Amygdala (tissue), 56 donors: ENCODE measurements at places on chromosomes 1 and 21.

DNA sequence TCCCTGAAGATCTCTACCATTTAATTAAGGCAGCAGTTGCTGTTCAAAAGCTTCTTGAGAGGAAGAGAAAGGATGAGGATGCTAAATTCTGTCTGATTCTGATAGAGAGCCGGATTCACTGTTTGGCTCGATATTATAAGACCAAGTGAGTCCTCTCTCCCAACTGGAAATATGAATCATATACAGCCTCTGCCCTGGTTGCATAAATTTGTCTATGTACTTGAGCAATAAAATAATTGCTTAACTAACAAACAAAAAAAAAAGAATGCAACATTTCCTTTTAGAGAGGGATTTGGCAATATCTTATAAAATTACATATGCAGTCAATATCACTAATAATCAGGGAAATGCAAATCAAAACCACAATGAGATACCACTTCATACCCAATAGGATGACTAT is 26.8 kb downstream of the ALDH9A1 start:
- no peak for DNase-seq

DNA sequence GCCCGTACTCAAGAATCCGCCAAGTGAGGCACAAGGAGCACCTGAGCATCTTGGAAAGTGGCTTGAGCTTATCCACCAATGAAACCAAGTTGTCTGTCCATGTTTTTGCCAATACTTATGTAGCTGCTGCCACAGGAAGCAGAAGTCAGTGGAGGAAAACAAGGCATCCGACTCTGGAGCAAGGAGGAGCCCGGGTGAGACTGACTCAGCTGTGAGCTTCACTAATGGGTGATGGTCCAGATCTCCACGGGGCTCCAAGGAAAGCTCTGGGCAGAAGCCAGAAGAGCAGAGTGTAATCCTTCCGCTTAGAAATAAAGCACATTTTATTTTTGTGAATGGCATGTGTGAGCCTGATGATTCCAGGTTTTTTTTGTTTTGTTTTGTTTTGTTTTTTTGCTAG is 12.3 kb upstream of the SSR2 start:
- DNase-seq = no peak

DNA sequence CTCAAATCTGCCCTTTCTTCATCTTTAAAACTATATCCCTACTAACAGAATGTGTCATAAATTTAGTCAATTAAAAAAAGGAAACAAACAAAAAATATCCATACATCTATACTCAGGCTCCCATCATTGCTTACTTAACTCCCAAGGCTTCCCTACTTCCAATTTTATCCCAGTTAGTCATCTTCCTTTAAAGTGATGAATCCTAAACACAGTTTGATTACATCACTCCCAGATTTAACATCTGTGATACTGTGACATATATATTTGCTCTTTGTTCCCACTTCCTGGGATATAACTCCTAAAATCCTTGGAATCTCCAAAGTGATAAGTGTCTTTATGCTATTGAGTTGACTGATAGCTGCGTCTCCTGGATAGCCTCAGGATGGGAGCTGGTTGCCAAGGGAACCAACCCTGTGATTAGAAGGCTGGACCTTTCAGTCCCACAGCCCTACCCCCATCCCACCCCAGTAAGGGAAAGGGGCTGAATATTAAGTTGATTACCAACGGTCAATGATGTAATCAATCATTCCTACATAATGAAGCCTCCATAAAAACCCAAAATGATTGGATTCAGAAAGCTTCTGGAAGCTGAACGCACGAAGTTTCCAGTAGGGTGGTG is 21.6 kb downstream of the GLMN start:
- DNase-seq = no peak

- DNase-seq = no peak
Observed at GRCh38 chr1:8962812-8963530, 17.3 kb downstream of the CA6 start.

DNA sequence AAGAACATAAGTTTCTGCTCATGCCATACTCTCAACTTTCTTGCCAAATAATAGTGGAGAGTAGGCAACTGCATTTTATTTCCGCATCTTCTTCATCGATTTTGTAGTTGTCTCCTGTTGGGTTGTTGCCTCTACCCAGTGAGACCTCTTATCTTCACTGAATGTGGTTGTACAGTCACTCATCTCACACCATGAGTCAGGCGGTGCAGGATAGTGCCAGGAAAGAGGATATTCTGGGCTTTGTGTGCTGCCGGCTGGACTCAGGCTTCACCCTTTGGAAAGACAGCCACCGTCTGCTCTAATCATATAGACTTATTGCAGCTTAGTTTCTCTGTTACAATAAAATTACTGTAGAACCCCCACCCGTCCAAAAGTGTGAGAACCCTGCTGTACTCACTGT is 154.3 kb upstream of the USP24 start:
- DNase-seq = no peak

GRCh38 chr1:204254031-204254661 is 40.4 kb upstream of the GOLT1A start:
- DNase-seq = no peak

DNA sequence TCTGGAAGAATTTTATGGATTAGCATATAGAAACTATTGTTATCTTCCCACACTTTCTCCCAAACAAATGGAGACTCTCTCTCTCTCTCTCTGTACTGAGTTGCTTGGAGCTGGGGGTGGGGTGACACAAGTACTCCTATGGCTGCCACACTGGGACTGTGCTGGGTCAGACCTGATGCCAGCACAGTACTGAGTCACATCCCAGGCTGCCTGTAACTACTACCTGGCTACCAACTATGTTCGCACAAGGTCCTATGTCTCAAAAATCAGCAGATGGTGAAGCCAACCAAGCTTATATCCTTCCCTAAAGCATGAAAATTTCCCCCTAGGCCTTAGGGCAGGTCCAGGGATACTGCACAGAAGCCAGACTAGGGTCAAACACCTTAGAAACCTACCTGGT is 66.6 kb downstream of the FAF1 start:
- DNase-seq = no peak

GRCh38 chr1:167687919-167688519 is 33.8 kb upstream of the MPZL1 start:
- no peak for DNase-seq
